ENCODE measurements at places on chromosomes 7 and 10.

DNA sequence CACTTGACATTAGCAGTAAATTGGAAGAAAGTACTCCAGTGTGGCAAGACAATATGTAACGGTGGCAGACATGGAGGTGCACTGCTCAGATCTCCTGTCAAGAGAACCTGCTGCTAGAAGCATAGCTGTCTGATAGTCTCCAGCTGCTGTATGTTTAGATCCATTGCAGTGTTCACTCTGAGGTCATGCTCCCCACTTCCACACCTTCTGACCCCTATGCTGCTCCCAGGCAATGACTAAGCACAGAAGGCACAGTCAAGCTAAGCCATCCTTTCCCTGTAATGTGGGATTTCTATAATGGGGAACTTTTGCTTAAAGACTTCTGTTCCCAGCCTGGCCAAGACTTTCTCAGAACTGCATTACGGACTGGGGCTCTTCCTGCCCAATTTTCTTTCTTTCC lies 315.8 kb downstream of the HPSE2 start:
- DNase-seq, result no peak

DNA sequence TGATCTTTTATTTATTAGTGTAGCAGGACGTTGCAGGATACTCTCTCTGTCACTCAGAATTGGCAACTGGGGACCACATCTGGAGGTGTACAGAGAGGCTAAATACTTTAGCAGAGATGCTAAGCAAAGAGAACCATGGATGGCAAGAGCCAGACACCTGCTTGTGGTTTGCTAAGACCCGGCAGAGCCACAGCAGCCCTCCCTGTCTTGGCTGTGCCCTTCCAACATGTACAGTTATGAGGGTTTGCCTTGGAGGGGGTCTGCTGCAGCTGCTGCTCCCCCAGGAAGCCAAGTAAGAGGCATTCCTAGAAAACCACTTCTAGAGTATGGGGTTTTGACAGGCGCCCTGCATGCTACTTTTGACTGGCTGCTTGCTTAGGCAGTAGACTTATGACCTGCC lies 5.1 kb downstream of the NPVF start:
- no peak for DNase-seq

DNA sequence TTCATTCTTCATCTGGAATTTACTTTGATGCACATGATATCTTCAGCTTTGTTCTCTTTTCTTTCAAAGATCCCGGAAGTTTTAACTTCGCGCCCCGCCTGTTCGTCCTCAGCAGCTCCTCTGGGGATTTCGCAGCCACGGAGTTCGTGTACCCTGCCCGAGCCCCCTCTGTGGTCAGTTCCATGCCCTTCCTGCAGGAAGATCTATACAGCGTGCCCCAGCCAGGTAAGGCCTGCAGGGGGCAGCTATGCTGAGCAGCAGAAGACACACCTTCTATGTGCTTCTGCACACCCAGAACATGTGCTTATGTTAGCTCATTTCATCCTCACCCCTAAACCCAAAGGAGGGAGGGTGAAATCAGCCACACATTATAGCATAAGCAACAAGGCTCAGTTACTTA lies 79.7 kb upstream of the LYZL2 start:
- DNase-seq, result no peak

- DNase-seq, result no peak
These were observed 57.2 kb upstream of the VIPR2 start for GRCh38 chr7:159201722-159202330.

DNA sequence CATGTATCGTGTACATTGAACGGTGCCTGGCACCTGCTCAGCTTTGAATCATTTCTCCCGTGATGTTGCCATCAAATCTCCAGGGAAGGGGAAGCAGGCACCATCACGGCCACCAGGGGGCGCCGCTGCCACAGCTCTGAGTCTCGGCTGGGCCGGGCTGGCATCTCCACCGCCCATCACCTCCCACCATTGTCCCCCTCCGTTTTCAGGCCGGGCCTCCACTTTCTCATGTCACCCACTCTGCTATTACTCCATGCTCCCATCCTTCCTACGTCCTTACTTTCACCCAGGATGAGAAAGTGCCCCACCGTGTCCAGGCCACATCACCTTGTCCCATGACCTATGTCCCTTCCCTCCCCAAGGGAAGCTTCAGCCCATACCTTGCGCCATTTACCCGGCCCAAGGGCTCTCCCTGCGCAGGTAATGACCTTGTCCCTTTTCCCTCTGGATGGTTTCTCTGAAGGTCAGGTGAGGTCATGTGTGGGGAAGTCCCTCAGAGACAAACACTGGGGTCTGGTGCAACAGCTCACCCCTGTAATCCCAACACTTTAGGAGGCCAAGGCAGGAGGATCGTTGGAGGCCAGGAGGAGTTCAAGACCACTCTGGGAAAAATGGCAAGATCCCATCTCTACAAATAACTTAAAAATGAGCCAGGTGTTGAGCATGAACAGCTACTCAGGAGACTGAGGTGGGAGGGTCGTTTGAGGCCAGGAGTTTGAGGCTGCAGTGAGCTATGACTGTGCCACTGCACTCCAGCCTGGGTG lies 31.8 kb upstream of the OCM2 start:
- DNase-seq, result peak; percentile 86

GRCh38 chr10:19979628-19980027 lies 163.4 kb downstream of the PLXDC2 start:
- DNase-seq, result no peak

- DNase-seq, result no peak
These were observed 252.2 kb downstream of the CALN1 start for GRCh38 chr7:72159911-72160310.

GRCh38 chr10:52313256-52313932 lies 687 bp upstream of the DKK1 start:
- DNase-seq, result peak; percentile 37

DNA sequence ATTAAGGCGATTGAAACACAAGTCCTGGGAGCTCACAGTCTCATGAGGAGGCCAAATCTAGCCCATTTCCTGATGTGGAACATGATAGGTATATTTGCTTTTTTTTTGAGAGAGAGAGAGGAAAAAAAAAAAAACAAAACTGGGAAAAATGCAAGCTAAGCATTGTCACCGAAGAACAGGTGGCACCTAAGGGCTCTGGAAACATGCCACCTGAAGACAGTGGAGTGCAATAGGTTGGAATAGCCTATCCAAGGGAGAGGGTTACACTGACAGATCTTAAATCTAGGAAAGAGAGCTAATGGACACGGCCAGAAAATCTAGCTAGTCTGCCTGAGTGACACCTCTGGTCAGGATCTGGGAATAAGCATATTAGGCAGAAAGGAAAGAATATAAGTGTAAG lies 110.2 kb downstream of the SRI start:
- DNase-seq, result no peak

DNA sequence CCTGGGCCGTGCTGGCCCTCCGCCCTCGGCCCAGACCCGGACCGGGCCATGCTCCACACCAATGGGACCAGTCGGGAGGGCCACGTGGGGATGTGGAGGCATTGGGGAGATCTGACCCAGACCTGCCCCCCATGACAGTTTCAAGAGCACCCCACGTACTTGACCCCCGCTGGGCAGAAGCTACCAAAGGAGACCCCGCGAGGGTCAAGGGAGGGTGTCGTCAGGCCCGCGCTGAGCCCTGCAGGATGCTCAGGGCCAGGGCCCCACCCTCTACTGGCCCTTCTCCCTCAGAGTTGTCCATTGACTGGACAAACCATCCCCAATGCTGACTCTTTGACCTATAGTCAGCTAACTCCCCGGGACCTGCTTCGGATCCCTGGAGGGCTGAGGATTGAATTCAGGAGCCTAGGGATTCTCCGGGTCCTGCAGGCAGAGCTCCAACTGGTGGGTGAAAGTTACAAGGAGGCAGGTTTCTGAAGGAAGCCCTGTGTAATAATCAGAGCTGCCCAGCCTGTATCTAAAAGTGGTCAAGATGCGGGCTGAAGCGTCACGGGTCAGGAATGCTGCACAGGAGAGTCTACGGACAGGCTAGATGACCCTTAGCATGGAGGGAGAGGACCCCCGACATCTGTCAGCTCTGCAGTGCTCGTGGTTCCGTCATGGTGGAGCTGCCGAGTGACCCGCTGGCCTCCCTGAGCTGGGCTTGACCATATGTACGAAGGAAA lies 498 bp upstream of the CALHM2 start:
- no peak for DNase-seq

GRCh38 chr7:115145512-115145911 lies 223.6 kb downstream of the MDFIC start:
- DNase-seq, result no peak

DNA sequence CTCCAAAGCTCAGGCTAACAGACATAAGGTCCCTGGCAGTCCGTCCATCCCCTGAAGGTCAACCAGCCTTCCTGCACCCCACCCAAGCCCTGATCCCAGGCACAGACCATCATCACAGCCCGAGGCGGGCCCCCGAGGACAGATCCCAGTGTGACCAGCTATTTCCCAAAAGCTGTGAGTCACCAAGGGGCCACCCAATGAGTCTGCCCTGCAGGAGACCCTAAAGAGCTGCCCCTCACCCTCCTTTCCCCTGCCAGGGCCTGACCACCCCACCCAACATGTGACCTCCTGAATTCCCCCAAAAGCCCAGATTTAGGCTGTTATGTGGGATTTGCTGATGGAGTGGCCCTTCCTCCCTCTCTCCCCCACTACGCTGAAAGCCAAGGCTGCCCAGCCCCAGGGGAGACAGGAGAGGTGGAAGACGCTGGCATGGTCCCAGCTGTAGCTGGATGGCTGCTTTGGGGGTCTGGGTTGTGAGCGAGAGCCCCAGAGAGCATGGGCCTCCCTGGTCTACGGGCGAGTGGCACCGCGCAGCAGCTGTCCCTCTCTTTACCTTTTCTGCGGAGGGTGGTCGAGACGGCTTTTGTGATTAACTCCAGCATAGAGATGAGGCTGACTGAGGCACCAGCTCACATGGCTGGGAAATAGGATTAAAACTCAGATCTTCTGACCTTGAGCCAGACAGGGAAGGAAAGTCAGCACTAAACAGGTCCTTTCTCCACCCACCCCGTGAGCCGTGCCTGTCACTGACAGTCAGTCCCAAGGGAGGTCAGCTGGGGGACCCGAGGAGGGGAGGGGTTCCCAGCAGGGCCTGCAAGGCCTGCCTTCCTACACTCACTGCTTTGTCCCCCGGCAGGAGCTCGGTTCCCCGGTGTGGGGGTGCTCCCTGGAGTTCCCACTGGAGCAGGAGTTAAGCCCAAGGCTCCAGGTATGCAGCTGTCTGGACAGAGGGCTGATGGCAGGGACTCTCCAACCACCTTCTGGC lies 16.7 kb downstream of the ELN start:
- DNase-seq, result no peak

DNA sequence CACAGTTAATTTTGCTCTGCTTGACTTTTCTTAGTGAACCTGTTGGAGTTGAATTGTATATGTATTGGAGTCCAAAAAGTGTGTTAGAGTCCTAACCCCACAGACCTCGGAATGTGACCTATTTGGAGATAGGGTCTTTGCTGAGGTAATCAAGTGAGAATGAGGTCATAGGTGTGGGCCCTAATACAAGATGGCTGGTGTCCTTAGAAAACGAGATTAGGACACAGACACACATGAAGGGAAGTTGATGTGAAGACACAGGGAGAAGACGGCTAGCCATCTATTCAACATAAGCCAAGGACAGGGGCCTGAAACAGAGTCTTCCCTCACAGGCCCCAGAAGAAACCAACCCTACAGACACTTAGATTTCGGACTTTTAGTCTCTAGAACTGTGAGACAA lies 260.6 kb upstream of the NEBL start:
- DNase-seq, result no peak

- no peak for DNase-seq
These were observed 1.5 kb downstream of the DNA2 start for GRCh38 chr10:68470300-68470699.

GRCh38 chr7:69956541-69956940 lies 358.3 kb downstream of the AUTS2 start:
- DNase-seq, result no peak

GRCh38 chr7:93835702-93836101 lies 54.9 kb downstream of the TFPI2 start:
- no peak for DNase-seq

- no peak for DNase-seq
These were observed 123.5 kb upstream of the BMPER start for GRCh38 chr7:33781796-33782195.

GRCh38 chr7:138878856-138879255 lies 80.9 kb upstream of the ATP6V0A4 start:
- DNase-seq, result no peak

GRCh38 chr10:99917963-99918825 lies 91.6 kb downstream of the DNMBP start:
- DNase-seq, result no peak

DNA sequence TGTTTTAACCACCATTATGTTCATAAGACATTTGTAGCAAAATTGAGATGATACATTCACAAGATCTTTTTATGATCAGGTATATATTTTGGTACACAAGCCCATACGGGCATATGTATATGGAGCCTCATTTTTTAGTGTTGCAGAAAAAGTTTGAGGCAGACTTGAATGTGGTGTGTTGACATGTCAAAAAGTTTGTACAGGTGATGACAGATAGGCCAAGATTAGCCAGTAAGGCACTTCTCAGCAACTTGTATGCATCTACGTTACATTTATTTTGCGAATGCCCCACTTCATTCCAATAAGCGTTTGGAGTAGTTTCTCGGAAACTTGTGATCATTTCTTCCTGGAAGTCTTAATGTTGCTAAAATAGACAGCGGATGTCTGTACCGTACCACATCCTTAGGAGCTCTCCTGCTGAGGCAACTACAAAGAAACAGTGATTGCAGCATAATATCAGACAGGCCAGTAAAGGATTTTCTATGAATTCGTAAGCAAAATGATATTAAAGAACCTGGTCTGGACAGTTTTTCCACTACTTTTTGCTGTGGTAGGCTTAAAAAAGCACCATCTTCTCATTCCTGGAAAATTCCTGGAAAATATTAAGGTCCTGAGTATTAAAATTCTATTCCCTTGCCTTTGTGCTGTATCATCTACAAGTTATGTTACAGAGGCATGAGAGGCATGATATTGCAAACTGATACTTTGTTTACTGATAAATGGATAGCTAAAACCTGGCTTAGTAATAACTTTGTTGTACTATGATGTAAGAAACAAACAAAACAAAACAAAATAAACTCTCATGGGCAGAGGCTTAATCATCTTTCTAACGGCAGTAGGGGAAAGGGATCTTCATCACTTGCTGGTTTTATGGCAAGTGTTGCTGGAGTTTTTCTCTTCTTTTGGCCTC lies 153.6 kb downstream of the HDAC9 start:
- DNase-seq, result no peak

GRCh38 chr7:21276471-21277035 lies 151.3 kb upstream of the SP4 start:
- no peak for DNase-seq

GRCh38 chr10:132423966-132424861 lies 27.2 kb downstream of the PWWP2B start:
- no peak for DNase-seq

DNA sequence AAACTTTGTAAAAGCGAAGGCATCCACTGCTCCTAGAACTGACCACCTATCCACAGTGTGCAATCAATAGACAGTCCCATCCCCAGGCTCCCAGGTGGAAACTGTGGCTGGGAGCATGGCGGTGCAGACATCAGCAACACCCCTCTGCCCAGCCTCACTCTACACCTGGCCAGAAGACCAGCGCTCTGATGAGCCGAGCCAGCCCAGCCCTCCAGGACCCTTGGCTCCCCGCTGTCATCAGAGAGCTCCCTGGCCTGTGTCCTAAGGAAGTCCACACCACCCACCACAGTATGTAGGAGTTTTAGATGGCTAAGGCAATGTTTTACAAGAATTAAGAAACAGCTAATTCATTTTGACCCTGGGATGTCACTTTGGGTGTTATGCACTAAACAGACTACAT lies 81.0 kb downstream of the VOPP1 start:
- DNase-seq, result no peak
